Retinal pigment epithelial cell (primary cell): ENCODE measurements at places on chromosomes 2 and 18.
A peak's percentile ranks its signal among the peaks of the same experiment; 100 is the strongest.

DNA sequence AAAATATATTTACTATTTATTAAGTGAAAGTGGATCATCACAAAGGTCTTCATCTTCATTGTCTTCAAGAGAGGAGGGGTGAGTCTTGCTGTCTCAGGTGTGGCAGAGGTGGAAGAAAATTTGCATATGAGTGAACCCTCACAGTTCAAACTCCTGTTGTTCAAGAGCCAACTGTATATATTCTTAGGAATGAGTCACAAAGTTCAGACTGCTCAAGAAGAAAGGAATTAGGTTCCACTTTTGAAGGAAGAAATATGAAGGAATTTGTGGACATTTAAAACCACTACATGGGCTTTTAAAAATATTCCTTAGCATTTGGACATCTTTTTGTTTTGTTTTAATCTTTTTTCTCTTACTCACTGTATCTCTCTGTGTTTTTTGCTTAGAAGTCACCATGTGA, 212.6 kb downstream of the INSIG2 start:
- no peak for DNase-seq

GRCh38 chr2:120763931-120764330, 28.3 kb downstream of the GLI2 start:
- no peak for DNase-seq

GRCh38 chr2:74206180-74206688, 7.8 kb downstream of the MTHFD2 start:
- peak; percentile 61 for DNase-seq

GRCh38 chr18:74791501-74792194, 194.0 kb downstream of the ZNF407 start:
- DNase-seq = no peak

DNA sequence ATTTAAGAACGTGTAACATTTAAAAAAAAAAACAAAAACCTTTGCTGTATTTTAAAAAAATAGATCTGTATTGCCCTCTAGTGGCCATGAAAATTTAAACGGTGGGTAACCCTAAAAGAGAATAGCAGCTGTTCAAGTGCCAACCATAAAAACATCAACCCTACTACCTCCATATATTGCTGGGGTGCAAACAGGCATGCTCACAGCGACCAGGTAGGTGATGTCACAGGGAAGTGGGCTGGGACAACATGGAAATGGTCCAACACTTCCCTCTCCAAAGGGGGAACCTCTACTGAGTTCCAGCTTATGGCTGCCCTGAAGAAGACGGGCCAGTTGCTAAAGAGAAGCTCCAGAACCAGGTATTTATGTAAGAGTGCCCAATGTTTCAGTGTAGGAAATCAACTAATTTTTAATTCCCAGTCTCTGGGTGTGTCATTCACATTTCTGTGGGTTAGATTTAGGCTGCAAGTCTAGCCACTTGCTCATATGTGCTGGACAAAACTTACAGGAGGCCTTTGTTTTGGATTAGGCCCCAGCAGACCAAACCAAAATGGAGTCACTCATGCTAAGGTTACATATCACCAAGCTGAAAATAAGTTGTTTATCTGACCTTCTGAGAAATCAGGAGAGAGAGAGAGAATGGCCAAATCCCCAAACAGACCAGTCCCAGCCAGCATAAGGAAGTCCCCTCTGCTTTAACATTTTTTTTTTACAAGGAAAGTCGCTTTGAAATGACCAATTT, 54.5 kb downstream of the SKA1 start:
- DNase-seq = no peak

DNA sequence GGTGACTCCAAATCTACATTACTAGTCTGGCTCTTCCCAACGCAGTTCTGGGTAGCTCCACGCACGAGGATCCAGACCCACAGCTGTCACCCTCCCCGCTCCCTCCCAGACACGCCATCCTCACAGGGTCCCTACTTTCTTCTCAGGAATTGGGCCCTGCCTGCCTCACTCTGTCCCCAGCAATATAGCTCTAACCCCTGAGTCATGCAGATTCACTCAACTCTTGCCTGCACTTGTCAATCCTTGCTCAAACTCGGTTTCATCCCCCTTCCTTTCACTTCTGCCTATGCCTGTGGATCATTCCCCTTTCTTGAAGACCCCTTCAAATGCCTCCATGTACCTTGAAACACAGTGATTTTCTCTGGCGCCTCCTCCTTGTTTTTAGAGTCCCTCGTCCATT, 5.0 kb downstream of the ST8SIA5 start:
- DNase-seq = no peak

- DNase-seq = no peak
Measured at GRCh38 chr2:236190674-236191073, 22.5 kb upstream of the GBX2 start.

DNA sequence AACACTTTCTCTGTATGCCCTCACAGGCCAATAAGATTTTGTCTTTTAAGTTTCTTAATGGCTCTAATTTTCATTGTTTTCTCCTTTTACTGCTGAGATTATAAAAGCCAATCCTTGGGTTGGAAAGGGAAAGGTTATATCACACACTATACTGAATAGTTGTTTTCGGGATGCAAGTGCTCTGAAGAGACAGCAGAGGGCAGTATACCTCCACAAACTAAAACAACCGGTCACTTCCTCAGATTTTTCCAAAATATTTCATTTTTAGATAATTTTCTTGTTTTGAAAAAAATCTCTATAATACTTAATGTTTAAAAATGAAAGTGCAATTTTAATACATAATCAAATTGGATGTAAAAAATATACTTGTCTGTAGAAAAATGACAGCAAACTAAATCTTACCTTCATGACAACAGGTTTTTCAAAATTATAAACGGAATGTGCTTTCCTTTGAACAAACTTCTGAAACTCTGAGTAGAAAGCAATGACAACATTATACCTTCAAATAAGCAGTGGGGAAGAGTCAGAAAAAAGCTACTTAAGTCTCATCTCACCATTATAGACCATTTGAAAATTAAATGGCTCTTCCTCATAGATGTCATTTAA, 82.7 kb downstream of the ORC4 start:
- no peak for DNase-seq

DNA sequence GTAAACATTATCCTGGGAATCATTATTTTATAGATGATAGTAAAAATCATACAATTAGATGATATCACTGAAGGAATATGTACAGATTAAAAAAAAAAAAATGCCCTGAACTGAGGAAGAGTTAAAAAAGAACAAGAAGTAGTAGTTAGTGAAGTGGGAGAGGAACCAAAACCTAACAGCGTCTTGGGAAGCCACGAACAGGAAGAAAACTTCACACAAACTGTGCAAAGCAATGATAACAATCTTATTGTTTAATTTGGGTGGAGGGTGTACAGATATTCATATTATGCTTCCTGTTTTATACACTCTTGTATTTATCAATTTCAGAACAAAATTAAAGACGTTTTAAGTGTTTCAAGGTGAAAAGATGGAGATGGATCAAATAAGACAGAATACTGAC, 3.5 kb downstream of the HEATR5B start:
- no peak for DNase-seq

GRCh38 chr2:204453730-204454167, 91.5 kb upstream of the PARD3B start:
- peak; percentile 90 for DNase-seq
